ENCODE measurements at places on chromosomes 2 and 18. TPM values are rescaled to one million over a fixed set of nuclear protein-coding genes. Genes with fewer than 3 reads are reported as not detected.
A peak's percentile ranks its signal among the peaks of the same experiment; 100 is the strongest.

DNA sequence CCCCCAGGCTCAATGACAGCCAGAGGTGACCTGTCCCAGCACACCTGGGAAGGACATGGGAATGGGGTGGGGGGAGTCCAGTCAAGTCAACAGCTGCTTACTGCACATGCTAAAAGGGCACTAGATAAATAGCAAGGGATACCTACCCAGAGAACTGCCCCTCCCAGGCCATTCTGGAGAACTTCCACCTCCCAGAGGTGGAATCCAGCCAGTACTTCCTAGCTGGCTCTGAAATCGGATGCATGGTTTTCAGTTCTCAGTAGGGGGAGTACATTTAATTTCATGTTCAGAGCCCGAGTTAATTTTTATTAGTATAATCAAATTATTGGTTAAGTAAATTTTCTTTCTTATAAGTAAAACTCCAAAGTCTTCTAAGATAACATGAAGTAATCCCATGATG is 28.9 kb upstream of the ITGA6 start:
- H3K4me3 ChIP-seq = no peak overlapping the region
- H3K27me3 ChIP-seq = peaks cover 13% of the 10 kb centered on the region
- H3K4me1 ChIP-seq = no peaks in the 10 kb centered on the region
- DNase-seq = no peak
- no peaks in the 10 kb centered on the region for H3K36me3 ChIP-seq

TTN gene
- total RNA-seq = 12.2 TPM

- no peaks in the 10 kb centered on the region for H3K36me3 ChIP-seq
- no peaks in the 10 kb centered on the region for H3K4me1 ChIP-seq
- DNase-seq = no peak
Observed at GRCh38 chr2:151882786-151883445, 54.7 kb upstream of the ARL5A start.

DNA sequence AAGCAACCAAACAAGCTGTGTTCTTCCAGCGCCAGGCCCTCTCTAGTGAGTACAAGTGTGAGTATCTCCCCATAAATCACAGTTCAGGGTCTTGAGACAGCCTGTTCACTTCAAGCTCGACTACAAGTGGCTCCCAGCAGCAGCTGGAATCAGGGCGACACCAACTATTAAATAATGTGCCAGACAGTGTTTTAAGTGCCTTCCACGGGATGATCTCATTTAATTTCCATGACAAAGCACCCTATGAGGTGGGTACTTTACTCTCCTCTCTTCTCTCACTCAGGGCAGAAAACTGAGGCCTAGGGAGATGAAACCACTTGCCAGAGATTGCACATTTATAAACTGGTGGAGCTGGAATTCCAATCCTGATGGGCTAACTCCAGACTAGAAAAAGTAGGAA is 2.6 kb upstream of the FAM136A start:
- peaks cover 15% of the 10 kb centered on the region for H3K4me1 ChIP-seq
- H3K4me3 ChIP-seq = no peak overlapping the region
- no peak for DNase-seq
- H3K27ac ChIP-seq = no peak overlapping the region

DNA sequence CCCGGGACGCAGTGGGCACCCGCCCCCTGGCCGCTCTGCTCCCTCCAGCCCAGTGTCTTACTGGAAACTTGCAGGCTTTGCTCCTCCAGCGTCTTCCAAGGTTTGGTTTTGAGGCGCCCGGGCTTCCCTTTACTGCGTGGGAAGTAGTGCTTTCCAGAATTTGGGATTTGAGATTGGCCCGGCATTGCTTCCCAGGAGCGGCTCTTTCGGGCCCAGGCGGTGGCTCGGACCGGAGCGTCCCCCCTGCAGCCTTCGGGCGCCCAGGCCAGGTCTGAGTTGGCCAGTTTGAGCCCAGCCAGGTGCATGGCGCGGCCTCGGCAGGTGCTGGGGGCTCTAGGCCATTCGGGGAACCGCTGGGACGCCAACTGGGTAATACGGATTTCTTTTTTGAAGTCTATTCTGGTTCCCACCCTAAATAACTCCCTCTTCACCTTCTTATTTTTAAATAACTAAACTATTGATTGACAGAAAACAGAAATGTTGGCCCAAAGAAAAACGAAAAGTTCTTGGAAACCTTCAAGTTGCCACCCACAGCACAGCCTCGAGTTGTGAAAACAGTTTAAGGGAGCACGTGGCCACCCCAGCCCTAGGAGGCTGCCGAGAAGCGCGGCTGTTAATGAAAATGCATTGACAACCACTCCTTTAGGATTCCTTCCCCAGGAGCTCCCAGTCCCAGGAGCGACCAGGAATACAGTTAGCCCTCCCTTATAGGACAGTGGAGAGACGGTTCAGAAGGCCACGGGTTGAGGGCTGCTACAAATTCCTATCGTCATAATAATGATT is 766 bp downstream of the SNTG2 start:
- no peak overlapping the region for H3K27ac ChIP-seq
- DNase-seq = no peak
- peaks cover 71% of the 10 kb centered on the region for H3K27me3 ChIP-seq
- peak overlapping the region; percentile 67 for H3K4me3 ChIP-seq

GRCh38 chr2:122329278-122329677 is 573.8 kb downstream of the TSN start:
- H3K27me3 ChIP-seq = peaks cover 14% of the 10 kb centered on the region
- H3K4me1 ChIP-seq = no peaks in the 10 kb centered on the region
- H3K4me3 ChIP-seq = no peak overlapping the region
- no peak for DNase-seq
- no peak overlapping the region for H3K27ac ChIP-seq

DNA sequence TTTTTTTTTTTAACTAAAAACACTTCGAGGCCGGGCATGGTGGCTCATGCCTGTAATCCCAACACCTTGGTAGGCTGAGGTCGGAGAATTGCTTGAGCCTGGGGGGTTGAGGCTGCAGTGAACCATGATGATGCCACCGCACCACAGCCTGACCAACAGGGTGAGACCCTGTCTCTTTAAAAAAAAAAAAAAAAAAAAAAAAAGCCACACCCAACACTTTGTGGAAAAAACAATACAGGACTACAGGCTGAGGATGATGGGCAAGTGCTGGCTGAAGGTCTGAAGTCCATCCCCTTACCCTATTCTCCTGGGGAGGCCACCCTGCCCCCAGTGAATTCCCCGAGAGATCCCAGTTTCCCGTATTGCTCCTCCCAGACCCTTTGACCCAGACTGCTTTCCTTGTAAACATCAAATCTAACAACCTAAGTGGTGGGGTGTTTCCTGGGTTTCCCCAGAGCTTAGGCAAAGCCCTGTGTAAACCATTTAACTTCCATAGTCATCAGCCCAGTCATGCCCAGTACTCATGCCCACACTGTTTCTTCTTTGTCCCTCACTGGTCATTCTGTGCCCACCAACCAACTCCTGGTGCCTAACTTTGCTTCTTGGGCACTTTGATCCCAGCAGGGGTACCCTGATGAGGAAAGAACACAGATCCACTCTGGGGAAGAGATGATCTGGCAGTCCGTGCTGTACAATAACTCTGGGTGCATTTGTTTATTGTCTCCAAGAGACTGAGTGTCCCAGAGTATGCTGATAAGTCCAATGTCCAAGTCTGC is 5.8 kb upstream of the TMEM37 start:
- DNase-seq = no peak
- H3K4me3 ChIP-seq = peak overlapping the region; percentile 19
- H3K4me1 ChIP-seq = peaks cover 61% of the 10 kb centered on the region
- peak overlapping the region; percentile 30 for H3K27ac ChIP-seq

GRCh38 chr2:5694306-5694705 is 2.1 kb downstream of the SOX11 start:
- DNase-seq = no peak
- H3K4me3 ChIP-seq = peak overlapping the region; percentile 100
- peak overlapping the region; percentile 94 for H3K27ac ChIP-seq

- DNase-seq = no peak
- H3K4me1 ChIP-seq = no peaks in the 10 kb centered on the region
- H3K4me3 ChIP-seq = no peak overlapping the region
- no peaks in the 10 kb centered on the region for H3K27me3 ChIP-seq
Observed at GRCh38 chr2:192128655-192129054, 66.1 kb downstream of the TMEFF2 start.

GRCh38 chr2:62443886-62444285 is 62.1 kb downstream of the TMEM17 start:
- no peak overlapping the region for H3K27ac ChIP-seq
- H3K4me3 ChIP-seq = no peak overlapping the region
- no peaks in the 10 kb centered on the region for H3K36me3 ChIP-seq
- no peak for DNase-seq
- H3K4me1 ChIP-seq = no peaks in the 10 kb centered on the region

DNA sequence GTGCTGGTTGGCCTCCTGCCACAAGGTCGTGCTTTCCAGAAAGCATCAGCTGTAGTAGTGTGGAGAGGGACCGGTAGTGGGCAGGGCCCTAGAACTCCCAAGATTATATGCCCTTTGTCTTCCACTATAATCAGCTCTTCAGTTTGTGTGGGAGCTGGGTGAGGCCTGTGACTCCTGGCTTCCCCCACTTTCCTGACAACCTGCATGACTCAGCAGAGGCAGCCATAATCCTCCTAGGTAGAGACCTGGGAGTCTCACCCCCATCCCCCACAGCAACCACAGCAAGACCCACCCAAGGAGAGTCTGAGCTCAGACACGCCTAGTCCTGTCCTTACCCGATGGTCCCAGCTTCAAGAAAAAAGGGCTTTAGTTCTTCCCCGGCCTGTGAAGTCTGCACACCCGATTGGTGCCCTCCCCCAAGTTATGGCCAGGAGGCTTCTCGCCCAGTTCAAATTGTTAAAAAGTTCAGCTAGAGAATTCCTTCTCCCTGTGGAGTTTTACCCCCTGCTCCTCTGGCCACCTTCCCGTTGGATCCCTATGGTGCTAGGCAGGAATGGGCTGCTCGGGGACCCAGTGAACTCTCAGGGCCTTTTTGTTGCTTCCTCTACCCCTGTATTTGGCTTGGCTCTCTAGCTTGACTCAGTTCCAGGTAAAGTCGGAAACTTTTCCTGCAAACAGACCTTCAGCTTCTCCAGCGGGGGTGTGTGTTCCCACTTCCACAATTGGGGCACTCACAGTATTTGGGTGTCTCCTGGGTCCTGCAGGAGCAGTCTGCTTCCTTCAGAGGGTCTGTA is 57.8 kb upstream of the FAM237A start:
- H3K36me3 ChIP-seq = peaks cover 14% of the 10 kb centered on the region
- peak overlapping the region; percentile 58 for H3K27ac ChIP-seq
- H3K4me1 ChIP-seq = peaks cover 16% of the 10 kb centered on the region
- no peak for DNase-seq
- H3K27me3 ChIP-seq = no peaks in the 10 kb centered on the region
- H3K4me3 ChIP-seq = no peak overlapping the region

DNA sequence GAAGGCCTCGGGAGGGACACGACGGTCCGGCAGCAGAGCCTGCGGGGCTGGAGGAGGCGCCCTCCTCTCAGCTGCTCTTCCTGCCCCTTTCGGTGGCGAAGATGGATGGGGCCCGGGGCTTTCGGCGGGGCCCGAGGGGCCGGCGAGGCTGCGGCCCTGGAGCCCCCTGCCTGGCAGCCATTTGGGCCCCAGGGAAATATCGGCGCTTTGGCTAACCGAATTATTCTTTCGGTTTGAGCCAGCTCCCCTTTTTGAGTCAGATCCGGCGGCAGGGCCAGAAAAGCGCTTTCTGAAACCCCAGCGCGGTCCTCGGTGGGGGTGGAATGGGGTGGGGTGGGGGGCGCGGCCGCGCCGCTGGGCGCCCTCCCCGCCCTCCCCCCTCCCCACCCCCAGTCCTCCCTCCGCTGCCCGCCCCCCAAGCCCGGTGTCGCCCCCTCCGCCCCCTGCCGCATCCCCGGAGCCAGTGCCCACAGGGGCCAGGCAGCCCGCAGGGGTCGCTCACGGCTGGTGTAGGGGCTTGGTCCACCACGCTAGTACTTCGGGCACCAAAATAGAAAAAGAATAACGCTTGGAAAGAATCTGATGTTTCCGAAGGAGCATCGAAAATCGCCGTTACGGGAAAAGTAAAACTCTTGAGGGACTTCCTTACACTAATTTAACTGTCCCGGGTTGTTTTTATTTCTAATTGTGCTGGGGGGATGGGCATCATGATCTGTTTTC is 9.1 kb upstream of the ARID5A start:
- peaks cover 45% of the 10 kb centered on the region for H3K27me3 ChIP-seq
- no peak overlapping the region for H3K27ac ChIP-seq
- no peaks in the 10 kb centered on the region for H3K36me3 ChIP-seq
- H3K4me3 ChIP-seq = peak overlapping the region; percentile 48

- H3K27ac ChIP-seq = no peak overlapping the region
- H3K4me3 ChIP-seq = no peak overlapping the region
- H3K27me3 ChIP-seq = peaks cover 90% of the 10 kb centered on the region
- DNase-seq = no peak
Observed at GRCh38 chr2:218857371-218858137, 2.1 kb upstream of the WNT6 start.
